ENCODE measurements at places on chromosomes 13 and 19.

GRCh38 chr19:5587071-5587455 is 19.3 kb upstream of the TINCR start:
- no peak for DNase-seq

GRCh38 chr13:53321296-53321801 is 292.7 kb downstream of the OLFM4 start:
- DNase-seq = no peak

- no peak for DNase-seq
Observed at GRCh38 chr13:50518131-50518530, 325.4 kb downstream of the DLEU7 start.

DNA sequence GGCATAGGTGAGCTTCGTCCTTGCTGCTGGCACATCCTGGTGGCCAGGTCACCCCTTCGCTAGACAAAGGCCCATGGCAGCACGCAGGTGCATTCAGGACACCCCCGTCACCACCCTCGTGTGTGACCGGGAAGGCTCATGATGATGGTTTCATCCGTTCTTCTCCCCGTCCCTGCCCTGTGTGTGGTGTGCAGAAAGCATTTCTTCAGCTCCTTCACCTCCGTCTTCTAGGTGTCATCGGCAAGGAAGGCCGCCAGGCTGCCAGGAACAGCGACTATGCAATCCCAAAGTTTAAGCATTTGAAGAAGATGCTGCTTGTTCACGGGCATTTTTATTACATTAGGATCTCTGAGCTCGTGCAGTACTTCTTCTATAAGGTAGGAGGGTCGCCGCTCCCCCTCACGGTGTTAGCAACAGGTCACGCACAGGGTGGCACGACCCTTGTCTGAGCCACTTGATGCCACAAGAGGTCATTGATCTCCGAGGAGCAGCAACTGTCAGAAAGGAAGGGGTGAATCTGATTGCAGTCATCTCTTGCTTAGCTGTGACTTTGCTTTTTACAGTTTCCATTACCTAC is 111.0 kb upstream of the MCF2L start:
- no peak for DNase-seq

GRCh38 chr13:50284540-50284939 is 269.3 kb downstream of the KCNRG start:
- no peak for DNase-seq

GRCh38 chr13:38328699-38329098 is 21.0 kb upstream of the UFM1 start:
- no peak for DNase-seq

GRCh38 chr19:19096641-19097627 is 33.1 kb downstream of the SLC25A42 start:
- DNase-seq = no peak

GRCh38 chr19:11570039-11570462 is 7.4 kb downstream of the ACP5 start:
- no peak for DNase-seq

DNA sequence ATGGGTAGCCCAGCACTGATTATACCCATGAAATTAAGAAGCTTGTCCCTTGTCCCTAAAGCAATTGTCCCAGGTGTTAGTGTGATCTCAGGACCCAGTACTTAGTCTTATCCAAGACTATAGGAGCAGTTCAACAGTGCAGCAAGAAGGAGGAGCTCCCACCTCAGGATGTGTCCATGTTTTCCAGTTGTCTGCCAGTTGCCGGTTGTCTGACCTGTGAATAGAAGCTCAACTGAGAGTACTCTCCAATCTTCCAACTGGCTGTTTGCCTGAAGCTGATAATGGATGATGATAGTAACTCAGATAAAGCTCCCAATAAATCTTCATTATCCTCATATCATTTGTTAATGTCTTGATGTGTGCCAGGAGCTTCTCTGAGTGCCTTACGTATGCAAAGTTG is 107.2 kb upstream of the HTR2A start:
- DNase-seq = no peak

Measured in neural crest cell (in vitro differentiated cells).